ENCODE measurements at places on chromosomes 6 and 20.

- no peak for DNase-seq
These were observed 25.2 kb downstream of the LCA5 start for GRCh38 chr6:79512014-79512413.

GRCh38 chr20:17612287-17612991 is 42.6 kb downstream of the DSTN start:
- DNase-seq: no peak

GRCh38 chr6:62904687-62905086 is 306.6 kb upstream of the FKBP1C start:
- DNase-seq: no peak

- no peak for DNase-seq
These were observed 454 bp downstream of the L3MBTL3 start for GRCh38 chr6:130018744-130019325.

- peak; percentile 66 for DNase-seq
These were observed 246.8 kb upstream of the SGK1 start for GRCh38 chr6:134564705-134565104.

DNA sequence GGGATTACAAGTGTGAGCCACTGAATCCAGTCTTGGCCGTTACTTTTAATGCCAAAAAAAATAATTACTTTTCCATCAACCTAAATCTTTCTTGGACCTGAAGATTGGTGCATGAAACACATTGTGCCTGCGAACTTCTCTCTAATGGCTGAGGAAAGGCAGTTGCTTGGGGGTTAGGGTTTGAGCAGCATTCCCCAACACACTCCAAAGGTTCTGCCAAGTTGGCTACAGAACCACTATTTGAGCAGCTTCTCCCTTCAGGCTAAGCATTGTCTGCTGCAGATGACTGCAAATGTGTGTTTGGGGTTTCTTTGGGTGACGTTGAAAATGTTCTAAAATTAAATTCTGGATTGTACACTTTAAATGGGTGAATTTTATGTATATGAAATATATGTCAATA is 6.3 kb upstream of the LBP start:
- no peak for DNase-seq

- DNase-seq: no peak
These were observed 7.8 kb downstream of the NFYA start for GRCh38 chr6:41080621-41081020.

DNA sequence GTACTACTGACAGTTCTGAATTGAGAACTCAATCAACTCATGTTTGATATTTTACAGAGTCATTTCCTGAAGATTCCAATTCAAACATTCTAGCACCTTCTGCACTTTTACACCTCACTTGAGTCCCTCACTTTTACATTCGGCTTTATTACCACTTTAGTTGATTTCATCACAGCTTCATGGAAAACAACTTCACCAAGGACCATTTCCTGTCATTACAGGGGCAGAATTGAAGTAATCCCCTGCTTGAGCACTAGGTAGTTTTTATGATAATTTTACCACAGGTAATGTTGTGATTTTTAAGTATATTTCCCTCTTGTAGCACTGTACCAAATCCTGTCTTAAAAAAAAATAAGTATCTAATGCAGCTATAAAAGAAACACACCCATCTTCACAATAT is 312.9 kb downstream of the BTBD9 start:
- no peak for DNase-seq

All from NCI-H2029 (cell line).